CD4-positive, alpha-beta T cell treated with Interleukin-17A for 1 hour (primary cell): ENCODE measurements at places on chromosomes 1 and 21.

GRCh38 chr1:51926171-51926812 lies 47.8 kb upstream of the NRDC start:
- DNase-seq: no peak

GRCh38 chr1:167344615-167345385 lies 124.1 kb downstream of the POU2F1 start:
- no peak for DNase-seq

DNA sequence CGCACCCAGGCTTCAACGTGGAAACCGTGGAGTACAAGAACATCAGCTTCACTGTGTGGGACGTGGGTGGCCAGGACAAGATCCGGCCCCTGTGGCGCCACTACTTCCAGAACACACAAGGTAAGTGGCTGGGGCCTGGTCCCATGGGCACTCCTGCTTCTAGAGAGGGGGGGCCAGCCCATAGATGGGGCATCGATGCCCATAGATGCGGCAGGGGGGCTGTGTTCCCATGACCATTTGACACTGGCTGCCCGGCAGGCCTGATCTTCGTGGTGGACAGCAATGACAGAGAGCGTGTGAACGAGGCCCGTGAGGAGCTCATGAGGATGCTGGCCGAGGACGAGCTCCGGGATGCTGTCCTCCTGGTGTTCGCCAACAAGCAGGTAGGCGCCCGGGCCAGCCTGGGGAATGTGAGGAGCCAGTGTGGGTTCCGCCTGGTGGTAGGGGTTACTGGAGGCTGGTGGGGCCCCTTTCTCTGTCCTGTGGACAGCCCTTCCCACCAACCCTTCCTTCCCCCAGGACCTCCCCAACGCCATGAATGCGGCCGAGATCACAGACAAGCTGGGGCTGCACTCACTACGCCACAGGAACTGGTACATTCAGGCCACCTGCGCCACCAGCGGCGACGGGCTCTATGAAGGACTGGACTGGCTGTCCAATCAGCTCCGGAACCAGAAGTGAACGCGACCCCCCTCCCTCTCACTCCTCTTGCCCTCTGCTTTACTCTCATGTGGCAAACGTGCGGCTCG lies 5.6 kb downstream of the C1orf35 start:
- DNase-seq: no peak

- DNase-seq: no peak
Observed at GRCh38 chr1:216416488-216416887, 6.8 kb downstream of the USH2A start.

DNA sequence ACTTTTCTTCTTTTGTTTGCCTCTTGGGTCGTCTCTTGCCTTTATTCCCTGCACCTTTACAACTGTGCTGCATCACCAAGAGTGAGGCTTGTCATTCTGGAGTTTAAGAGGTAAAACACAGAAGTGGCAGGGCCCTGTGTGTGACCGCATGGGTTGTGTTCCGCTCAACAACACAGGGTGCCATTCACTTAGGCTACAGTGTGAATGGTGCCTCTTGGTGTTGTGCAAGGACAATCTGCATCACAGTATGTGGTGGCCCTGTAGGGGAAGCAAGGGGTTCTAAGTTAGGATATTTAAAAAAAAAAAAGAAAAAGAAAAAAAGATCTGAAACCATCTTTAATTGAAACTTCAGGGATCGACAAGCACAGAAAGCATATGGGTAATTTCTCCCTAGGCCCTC lies 38.2 kb downstream of the BRINP2 start:
- no peak for DNase-seq

GRCh38 chr1:218332416-218332815 lies 12.7 kb upstream of the TGFB2 start:
- DNase-seq: no peak

GRCh38 chr1:67941746-67942145 lies 108.5 kb upstream of the GNG12 start:
- no peak for DNase-seq

GRCh38 chr1:6688001-6688400 lies 13.6 kb downstream of the DNAJC11 start:
- DNase-seq: no peak
